HAP-1 (cell line): ENCODE measurements at places on chromosomes 16 and 17.

GRCh38 chr16:84086341-84086740 is 30.4 kb downstream of the MBTPS1 start:
- no peak for DNase-seq

GRCh38 chr17:44581868-44582267 is 24.6 kb downstream of the FZD2 start:
- peak; percentile 44 for DNase-seq

- DNase-seq = no peak
Measured at GRCh38 chr16:72050769-72051464, 3.4 kb upstream of the HP start.

GRCh38 chr17:82107341-82107860 is 9.4 kb upstream of the FASN start:
- peak; percentile 41 for DNase-seq

- peak; percentile 15 for DNase-seq
Measured at GRCh38 chr17:49787884-49788477, 500 bp upstream of the KAT7 start.

- DNase-seq = no peak
Measured at GRCh38 chr17:72719578-72720493, 372.7 kb downstream of the SLC39A11 start.

GRCh38 chr16:27838536-27839175 is 224.9 kb downstream of the GSG1L start:
- DNase-seq = no peak

DNA sequence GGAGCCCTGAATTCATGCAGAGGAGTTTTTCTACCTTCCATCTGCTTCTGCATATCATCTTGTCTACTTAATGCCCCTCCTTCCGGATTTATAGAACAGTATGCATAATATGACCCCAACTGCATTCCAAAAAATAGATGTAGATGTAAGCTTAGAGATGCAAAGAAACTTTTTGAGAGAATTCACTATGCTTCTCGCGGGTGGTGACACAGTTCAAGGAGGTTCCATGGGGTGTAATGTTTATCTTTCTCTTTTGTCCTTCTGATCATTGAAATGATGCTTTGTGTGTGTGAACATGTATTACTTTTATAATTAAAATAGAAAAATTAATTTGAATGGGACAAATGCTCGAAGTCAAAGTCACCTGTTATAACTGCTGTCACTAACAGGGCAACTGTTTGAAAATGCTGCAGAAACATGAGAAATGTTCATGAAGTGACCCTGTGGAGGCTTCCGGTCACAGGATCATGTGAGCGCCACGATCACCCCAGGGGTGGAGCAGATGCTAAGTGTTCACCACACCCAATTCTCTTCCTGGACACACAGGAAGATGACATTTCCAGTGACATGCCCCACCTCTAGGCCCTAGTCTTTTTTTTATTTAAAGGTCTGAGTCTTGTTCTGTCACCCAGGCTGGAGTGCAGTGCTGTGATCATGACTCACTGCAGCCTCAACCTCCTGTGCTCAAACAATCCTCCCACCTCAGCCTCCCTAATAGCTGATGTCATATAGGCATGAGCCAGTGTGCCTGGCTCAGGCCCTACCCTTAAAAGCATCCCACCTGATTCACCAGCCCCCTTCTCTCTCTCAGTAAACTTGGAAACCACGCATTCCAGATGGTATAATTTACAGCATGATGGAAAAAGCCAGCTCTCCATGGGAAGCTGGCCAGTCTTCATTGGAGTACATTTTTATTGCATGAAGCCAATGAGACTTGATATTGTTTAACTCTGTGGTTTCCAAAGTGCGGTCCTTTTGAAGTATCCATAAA is 21.0 kb upstream of the AGRP start:
- no peak for DNase-seq

GRCh38 chr16:38941-39892 is 14.2 kb downstream of the POLR3K start:
- no peak for DNase-seq

DNA sequence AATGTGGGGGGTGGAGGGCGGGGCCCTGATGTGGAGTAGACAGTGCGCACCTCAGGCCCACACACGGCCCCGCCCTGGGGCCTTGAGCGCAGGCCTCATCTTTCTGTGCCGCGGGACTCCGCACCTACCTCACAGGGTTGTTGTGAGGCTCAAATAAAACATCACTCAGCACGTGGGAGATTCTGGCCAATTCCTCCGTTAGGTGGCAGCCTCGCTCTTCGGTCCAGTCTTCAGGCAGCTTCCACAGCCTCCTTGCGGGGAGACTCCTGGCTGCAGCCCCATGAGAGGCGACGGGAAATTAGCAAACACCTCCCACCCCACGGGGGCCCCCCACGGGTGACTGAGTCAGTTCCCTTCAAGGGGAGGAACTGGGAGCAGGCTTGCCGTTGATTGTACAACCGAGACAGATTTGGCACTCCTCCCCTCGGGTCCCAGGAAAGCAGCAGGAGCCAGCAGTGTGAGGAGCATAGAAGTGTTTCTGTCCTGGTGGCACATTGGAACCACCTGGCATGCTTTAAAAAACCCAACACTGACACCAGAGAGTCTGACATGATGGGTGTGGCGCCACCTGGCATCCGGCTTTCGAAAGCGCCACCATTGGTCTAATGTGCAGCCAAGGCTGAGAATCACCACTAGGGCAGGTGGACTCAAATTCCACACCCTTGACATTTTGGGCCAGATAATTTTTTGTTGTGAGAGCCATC is 7.6 kb downstream of the MRM1 start:
- DNase-seq = peak; percentile 27

GRCh38 chr16:11348737-11349598 is 3.7 kb downstream of the RMI2 start:
- no peak for DNase-seq

DNA sequence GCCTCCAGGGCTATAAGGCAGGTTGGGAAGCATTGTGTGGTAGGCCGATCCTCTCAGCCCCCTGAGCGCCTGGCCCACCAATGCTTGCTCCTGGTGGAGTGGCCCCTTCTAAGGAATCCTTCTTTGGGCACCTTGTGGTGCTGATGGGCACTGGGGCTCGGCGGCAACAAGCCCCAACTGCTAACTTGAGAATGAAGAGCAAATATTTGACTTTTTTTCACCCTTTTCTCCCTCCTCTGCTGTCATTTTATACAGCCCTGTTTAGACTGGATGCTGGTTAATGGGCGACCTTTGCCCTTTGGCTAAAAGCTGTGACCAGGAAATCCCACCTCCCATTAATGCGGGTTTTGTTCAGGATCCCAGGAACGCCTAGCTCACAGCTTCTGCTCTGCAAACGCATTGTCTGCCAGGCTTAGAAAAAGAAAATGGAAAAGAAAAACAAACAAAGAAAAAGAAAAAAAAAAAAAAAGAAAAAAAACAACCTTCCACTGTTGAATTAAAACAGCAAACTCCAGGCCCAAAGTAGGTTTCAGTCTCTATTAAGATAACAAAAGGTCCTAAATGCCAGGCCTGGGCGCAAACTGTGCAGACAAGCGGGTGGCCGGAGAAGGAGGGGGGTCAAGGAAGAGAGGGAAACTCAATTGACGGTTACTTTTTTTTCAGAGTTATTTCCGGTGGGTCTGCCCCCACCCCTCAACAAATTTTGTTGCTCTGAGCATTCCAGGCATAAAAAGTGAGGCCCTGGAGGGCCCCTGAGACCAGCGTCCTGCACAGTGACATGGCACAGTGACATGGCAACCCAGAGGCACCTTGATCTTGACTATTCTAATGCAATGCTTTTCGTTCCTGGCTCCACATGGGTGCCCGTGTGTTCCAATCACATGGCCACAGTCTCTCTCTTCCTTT is 301.4 kb downstream of the MAF start:
- DNase-seq = no peak

GRCh38 chr17:28115046-28115445 is 72.6 kb downstream of the NLK start:
- DNase-seq = no peak

DNA sequence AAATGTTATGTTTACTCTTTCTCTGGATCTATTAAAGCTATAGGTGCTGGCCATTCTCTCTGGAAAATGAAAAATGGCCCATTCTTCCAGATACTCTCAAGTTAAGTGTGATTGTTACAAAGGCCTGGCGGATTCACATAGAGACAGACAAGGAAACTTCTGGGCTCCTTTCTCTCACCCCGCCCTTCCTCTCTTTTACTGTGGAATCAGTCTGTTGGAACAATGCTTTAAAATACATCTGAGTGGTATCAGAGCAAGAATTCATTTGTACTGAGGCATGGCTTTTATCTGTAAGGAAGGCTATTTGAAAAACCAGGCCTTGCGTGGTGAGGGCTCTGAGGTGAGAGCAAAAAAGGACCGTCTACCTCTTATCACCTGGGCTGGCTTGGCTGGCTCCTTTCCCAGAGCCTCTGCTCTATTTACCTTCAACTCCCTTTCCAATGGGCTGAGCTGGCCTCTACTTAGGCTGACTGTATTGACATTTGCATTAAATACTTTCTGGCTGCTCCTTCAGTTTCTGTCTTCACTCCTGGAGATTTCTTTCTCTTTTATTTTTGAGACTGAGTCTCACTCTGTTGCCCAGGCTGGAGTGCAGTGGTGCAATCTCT is 274.0 kb downstream of the PHKB start:
- no peak for DNase-seq
